Breast epithelium (tissue), 4 donors: ENCODE measurements at places on chromosomes 2 and 18. TPM values are rescaled to one million over a fixed set of nuclear protein-coding genes. Genes with fewer than 3 reads are reported as not detected.

GRCh38 chr2:233828546-233829192 lies 25.7 kb downstream of the HJURP start:
- no peak for DNase-seq

DNA sequence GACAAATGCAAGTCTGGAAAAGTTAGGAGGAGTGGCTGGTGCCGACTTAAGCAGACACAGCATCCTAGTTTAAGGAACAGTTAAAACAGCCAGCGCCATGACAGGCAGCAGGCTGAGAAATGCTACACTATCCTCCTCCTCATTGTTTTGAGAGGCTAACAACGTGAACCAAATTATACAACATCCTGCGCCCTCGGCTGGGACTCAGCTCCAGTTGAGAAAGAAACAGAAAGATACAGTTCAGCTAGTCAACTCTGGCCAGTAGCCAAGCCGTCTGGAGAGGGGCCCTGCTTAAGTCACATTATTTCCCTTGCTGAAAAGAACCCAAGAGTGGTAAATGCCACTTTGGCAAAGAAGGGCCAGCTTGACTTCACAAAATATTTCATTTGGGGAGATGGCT lies 90.2 kb downstream of the BCL11A start:
- DNase-seq: no peak

GRCh38 chr2:46183426-46183825 lies 113.8 kb upstream of the EPAS1 start:
- DNase-seq: no peak

- no peak for DNase-seq
Observed at GRCh38 chr18:44799382-44799906, 118.8 kb downstream of the SETBP1 start.

GRCh38 chr2:105307962-105308361 lies 21.6 kb downstream of the TGFBRAP1 start:
- DNase-seq: no peak

DNA sequence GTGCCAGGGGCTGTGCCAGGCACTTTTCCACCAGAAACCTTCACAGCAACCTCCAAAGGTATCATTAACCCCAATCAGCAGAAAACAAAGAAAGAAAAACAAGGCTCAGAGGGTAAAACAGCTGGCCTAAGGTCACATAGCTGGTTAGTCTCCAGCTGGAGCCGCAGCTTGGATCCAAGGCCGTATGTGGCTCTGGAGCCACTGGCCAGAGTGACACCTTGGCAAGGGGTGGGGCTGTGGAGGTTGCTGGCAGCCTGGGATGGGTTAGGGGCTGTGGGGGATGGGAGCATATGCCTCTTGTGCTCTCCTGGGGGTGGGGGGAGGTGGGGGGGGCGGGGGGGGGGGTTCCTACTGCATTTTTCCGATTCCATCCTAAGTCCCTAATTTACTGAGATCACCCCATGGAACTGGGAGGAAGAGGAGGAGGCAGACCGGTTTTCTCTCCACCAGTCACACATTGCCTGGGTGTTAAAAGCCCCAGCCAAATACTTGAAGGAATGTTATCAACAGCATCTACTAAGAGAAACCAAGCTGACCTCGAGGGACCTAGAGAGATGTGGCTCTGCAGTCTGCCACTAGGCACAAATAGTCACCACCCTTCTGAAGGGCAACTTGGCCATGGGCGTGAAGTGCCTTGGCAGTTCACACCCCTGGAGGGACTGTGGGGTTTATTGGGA lies 8.0 kb downstream of the HAAO start:
- no peak for DNase-seq

- no peak for DNase-seq
Observed at GRCh38 chr18:13831864-13832508, 8.0 kb downstream of the MC5R start.

Gene CXCR1
- 0.16 TPM for total RNA-seq

Gene FN1
- total RNA-seq: 74.9 TPM

Gene GNLY
- total RNA-seq: 2.6 TPM

Gene TRIM43
- total RNA-seq: not detected
